ENCODE measurements at places on chromosomes 1 and 21.

GRCh38 chr1:195933835-195934234, 674.4 kb downstream of the KCNT2 start:
- DNase-seq: no peak

GRCh38 chr21:16942703-16943102, 570.1 kb upstream of the CXADR start:
- DNase-seq: no peak

DNA sequence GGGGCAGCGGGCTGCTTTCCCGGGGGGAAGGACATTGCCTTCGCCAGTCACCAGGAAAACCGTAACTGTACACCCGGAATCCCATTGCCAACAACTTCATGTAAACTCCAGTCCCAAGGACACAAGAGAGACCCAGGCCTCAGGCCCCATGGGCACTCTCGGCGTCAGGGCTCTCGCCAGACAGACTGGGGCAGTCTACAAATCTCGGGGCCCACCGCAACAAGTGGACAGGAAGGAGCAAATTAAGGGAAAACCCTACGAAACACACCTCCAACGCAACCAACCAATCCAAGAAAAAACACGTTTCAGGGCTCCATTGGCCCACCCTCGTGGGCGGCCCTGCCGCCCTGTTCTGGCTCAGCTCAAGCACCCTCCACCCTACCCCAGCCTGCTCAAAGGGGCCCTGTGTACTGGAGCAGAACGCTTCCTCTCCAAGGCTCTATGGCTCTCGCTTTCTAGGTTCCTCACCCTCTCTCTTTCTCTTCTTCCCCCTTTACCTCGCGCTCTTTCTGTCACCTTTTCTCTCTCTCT, 4.6 kb upstream of the ZNF678 start:
- peak; percentile 5 for DNase-seq

DNA sequence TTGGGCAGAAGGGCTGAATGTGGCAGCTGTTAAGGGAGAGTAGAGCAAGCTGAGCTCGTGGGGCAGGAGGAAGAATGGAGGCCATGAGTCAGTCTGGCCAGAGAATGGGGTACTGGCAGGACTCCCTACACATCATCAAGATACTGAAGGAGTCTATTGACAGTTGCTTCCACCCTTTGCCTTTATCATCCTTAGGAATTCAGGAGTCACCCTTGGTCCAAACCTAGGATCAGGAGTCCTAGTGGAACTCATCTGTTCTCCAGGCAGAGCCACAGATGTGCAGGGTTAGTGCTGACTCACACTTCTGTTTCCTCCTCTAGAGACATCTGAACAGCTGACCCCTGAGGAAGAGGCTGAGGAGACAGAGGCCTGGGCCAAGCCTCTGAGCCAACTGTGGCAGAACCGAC, 18.7 kb upstream of the ST3GAL3 start:
- DNase-seq: no peak

GRCh38 chr1:208410409-208410808, 166.2 kb upstream of the PLXNA2 start:
- DNase-seq: no peak

GRCh38 chr1:91799159-91799558, 86.8 kb downstream of the TGFBR3 start:
- no peak for DNase-seq

- no peak for DNase-seq
These were observed 911 bp downstream of the LMO4 start for GRCh38 chr1:87329526-87330056.

DNA sequence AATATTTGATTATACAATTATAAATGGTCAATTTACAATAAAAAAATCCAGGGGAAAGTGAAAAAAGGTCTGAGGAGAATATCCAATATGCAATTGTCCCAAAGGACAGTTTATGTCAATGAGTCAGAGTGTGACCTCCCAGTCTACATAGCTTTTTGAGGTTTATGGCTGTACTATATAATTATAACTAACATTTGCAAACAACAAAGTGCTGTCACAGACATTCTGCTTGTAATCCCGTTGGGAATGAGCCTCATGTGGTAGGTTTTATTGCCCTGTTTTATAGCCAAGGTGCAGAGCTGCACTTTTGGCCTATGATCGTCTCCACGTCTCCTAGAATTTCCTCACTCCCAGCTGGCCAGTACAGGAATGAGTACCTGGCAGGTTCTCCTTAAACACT, 103.8 kb downstream of the ADSS2 start:
- no peak for DNase-seq

DNA sequence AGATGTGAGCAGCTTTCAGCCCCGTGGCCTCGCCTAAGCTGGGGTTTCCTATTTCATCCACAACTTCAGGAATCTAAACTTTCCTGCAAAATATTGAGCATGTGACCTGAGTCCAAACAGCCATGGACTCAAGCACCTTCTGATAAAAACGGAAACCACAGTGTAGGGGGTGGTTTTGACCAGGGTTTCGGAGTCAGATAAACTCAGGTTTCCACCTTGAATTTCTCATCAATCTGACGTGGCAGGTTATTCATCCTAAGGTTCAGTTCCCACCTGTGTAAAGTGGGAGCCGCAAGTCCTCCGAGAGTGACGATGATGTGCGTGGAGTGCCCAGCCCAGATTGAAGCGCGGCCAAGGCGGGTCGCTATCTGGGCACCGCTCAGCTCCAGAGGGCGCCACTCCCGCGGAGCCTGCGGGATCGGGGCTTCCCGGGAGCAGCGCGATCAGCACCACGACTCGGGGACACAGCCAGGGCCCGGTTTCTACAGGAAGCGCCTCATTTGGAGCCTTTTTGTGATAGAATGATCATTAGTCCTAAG, 871 bp upstream of the ETS2 start:
- peak; percentile 67 for DNase-seq

GRCh38 chr21:38863291-38863690, 57.6 kb downstream of the ETS2 start:
- no peak for DNase-seq

- no peak for DNase-seq
These were observed 212.1 kb upstream of the PLD5 start for GRCh38 chr1:242736611-242737010.

DNA sequence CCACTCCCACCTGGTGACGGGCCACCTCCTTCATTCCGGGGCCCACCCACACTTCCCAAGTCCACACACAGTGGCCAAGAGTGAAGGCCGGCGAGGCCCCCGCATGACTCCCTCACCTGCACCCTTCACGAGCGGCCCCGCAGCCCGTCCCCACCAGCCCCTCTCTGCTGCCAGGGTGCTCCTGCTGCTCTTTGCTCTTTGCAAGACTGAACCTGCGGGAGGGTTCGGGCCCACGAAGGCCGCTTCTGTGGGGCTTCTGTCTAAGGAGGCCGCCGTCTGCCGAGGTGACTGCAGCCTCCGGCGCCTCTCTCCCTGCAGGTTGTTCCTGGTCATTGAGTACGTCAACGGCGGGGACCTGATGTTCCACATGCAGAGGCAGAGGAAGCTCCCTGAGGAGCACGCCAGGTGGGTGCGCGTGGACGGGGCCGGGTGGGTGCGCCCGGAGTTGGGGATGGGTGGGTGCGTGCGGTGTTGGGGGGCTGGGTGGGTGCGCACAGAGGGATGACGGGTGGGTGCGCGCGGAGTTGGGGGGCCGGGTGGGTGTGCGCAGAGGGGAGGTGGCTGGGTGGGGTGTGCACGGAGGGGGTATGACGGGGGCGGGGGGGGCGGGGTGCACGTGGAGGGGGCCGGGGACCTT, 25.3 kb downstream of the FAAP20 start:
- no peak for DNase-seq

DNA sequence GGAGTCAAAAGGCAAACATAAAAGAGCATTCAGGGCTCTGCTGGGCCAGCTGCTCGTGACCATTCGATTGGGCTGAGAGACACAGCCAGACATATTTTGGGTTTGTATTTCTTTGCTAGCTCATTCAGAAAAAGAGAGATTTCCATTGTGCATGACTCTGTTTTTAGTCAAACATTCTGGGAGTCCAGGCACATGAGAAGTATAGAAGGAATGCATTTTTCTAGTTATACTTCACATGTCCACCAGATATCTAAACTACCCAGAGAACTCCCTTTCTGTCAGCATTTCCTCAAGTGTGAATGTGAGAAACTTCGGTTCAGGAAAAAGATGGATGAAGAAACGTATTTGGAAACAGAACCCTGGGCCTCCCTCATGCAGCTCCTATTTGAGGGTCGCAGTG, 6.3 kb upstream of the KCNE1 start:
- no peak for DNase-seq

DNA sequence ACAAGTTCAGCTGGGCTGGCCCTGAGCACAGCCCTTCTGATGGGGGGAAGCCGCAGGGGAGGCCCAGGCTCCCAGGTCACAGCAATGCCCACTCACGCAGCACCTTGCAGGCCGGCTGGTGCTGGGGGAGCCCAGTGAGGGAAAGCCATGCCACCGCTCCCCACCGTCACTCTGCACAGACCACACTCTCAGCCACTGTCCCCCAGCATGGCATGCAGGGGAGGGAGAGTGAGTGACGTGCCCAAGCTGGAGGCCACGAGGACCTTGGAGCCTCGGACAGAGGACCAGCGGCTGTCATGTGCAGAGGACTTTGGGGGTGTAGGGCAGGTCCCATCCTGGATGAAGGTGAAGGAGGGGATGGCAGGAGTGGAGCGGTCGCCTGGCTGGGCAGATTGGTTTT, 25.1 kb downstream of the SLC45A1 start:
- no peak for DNase-seq

DNA sequence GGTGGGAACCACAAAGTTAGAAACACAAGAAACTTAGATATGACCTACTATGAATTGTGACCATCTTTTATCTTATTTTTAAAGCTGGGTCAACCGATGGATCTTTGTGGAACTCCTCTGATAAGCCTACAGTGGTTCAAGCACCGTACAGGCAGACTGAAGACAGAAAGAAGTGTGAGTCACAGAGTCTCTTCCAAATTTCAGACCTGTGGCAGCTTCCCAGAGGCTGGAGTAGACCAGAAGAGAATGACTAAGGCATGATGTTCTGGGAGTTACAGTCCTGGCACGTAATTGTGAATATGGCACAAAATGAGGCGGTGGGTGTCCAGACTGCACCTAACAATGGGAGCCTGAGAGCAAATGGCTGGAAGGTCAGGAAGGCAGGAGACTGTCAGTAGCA, 70.0 kb downstream of the LMO4 start:
- DNase-seq: no peak

DNA sequence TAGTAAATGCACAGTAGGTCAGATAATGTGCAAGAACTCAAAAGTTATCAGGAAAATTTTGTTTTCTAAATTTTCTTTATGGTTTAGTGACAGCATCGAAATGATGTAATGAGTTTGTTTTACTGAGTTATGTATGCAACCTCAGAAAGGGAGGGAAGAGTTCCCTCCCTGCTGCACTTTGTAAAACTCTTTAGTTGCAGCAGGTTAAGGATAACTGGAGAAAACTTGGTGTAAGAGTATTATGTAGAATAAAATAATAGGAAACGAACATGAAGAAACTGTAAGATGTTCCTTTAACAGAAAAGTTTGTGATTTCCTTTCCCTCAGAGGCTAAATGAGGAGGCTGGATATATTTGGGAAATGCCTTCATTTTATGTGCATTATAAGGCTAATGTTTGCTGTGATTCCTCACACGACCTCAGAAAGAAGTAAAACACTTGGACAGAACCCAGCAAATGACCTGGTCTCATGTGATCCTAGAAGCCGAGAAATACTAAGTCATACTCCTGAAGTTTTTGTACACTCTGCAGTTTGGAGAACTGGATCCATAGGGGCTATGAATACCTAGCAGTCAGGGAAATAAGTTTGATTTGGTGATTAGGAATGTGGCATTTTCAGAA, 35.4 kb downstream of the ADGRL2 start:
- no peak for DNase-seq

DNA sequence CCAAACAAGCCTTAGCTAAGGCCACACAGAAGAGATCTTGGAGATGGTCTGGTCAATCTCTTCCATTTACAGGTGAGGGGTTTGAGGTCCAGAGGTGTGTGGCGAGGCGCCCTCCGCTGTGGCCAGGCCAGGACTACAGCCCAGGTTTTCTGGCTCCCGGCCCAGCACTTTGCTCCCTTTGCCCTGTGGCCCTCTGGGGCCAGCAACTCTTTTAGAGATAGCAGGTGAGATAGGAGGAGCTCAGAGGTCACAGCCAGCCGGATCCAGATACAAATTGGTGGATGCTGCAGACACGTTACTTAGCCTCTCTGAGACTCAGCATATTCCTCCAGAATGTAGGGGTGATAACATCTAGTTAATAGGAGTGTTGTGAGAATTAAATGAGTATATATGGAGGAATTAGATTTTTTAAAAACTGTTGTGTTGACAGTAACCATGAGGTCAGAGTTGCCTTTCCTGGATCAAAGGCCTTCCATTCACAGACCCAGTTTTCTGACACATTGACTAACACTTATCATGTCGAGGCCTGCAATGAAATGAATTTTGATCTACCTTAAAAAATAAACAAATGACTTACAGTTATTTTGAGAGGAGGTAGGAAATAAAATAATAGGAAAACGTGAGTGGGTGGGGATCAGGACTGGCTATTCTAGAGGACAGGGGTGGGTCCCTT, 16.6 kb downstream of the TEX35 start:
- DNase-seq: no peak

DNA sequence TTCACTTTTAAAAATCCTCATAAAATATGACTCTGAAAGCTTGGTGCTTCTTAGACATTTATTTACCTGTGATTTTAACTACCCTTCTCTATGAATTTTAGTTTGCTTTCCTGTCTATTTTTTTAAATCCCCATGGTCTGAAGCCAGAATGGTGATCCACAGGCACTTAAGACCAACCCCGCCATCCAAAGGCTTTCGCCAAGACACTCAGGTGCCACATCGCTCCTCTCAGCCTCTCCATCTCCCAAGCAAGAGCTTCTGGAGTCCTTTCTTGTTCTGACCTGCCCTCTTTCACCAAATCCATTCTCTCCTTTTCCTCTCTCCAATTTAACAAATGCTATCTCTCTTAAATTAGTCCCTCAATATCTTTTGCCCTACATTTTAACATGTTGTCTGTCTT, 464.6 kb downstream of the PCP4 start:
- no peak for DNase-seq

DNA sequence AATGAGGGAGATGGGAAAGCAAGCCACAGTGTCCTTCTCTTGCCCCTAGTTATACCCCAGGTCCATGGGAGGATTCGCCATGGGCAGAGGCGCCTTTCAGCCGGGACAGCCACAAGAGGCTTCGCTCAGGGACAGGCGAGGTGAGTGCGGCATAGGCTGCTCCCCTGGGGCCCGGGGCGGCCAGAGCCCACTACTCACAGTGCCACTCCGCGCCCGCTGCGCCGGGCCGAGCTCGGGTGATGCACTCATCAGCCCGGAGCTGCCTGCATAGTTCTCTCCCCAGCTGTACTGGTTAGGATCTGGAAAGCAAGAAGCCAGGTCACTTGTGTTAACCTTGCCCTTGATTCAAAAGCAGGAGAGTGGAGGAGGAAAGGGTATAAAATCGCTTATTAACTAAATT, 8.4 kb downstream of the PANK4 start:
- DNase-seq: no peak

DNA sequence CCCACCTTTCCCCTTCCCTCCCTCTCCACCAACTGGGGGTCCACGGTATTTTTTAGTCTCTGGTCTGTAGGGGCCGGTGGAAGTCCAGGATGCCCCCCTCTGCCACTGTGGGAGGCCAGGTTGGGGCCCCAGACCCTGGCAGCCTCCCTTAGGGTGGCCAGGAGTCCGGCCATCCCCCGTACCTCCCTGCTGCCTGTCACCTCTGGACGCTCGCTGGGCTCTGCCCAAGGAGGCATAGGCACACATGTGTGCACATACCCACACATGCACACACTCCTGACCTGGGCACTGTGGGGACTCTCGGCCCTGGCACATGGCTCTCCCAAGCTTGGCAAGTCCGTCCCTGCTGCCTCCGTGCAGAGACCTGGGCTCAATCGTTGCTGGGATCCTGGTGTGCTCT, 53.0 kb downstream of the DISP3 start:
- no peak for DNase-seq

All from renal pelvis (tissue), 12 donors.